Central memory CD8-positive, alpha-beta T cell (primary cell): ENCODE measurements at places on chromosomes 6 and 20.
A peak's percentile ranks its signal among the peaks of the same experiment; 100 is the strongest.

- H3K4me3 ChIP-seq: no peak overlapping the region
- peaks cover 9% of the 10 kb centered on the region for H3K4me1 ChIP-seq
Measured at GRCh38 chr20:24809606-24810005, 139.5 kb upstream of the CST7 start.

- H3K27ac ChIP-seq: no peak overlapping the region
- H3K4me3 ChIP-seq: no peak overlapping the region
- H3K27me3 ChIP-seq: peaks cover 63% of the 10 kb centered on the region
- no peak for DNase-seq
- no peaks in the 10 kb centered on the region for H3K36me3 ChIP-seq
- H3K4me1 ChIP-seq: no peaks in the 10 kb centered on the region
Measured at GRCh38 chr20:20993372-20993771, 112.8 kb downstream of the LINC00237 start.

GRCh38 chr20:444862-445426, 17.4 kb downstream of the TBC1D20 start:
- no peak for DNase-seq
- no peak overlapping the region for H3K27ac ChIP-seq
- no peaks in the 10 kb centered on the region for H3K27me3 ChIP-seq

GRCh38 chr6:10668126-10668917, 26.1 kb downstream of the C6orf52 start:
- H3K27me3 ChIP-seq: peaks cover 71% of the 10 kb centered on the region
- H3K4me3 ChIP-seq: no peak overlapping the region
- H3K36me3 ChIP-seq: no peaks in the 10 kb centered on the region

DNA sequence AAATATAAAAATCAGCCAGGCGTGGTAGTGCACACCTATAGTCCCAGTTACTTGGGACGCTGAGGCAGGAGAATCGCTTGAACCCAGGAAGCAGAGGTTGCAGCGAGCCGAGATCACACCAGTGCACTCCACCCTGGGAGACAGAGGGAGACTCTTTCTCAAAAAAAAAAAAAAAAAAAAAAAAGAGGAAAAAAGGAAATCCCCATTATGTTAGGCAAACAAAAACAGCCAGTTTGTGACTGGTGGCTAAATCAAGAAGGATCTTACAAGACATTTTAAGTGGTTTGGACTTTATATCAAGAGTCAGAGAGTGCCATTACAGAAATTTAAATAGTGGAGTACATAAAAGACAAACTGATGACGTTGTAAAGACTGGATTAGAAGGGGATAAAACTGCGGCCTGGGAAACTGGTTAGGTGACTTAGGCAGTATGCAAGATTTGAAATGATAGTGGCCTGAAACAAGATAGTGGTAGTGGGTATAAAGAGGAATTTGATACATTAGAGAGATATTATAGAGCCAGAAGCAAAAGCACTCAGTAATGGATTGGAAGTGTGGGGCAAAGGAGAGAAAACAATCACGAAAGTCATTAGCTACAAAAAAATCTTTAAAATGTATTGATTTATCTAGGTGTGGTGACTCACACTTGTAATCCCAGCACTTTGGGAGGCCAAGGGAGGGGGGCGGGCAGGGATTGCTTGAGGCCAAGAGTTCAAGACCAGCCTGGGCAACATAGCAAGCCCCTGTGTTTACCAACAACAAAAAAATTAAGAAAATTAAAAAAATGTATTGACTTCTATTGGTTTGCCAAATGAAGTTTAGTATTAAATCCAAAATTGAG, 1.7 kb upstream of the MYO6 start:
- peaks cover 10% of the 10 kb centered on the region for H3K27me3 ChIP-seq
- peaks cover 2% of the 10 kb centered on the region for H3K36me3 ChIP-seq
- peak overlapping the region; percentile 33 for H3K4me3 ChIP-seq
- DNase-seq: no peak
- H3K4me1 ChIP-seq: peaks cover 6% of the 10 kb centered on the region

DNA sequence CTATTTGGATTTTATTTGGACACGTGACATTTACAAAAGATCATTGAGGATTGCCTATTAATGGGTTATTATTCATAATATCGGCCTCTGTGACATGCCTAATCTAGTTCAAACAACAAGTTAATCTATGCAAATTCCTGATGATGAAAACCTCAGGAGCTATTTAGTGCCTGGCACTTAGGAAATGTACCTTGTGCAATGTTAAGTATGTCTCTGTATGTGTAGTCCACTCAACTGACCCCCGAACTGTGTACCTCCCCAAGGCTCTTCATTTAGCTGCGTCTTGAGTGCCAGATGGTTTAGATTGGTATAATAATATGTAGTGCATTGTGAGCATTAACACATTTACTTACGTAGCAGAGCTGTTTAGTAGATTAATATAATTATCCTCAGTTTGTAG, 6.9 kb downstream of the LAMA2 start:
- H3K27me3 ChIP-seq: peaks cover 12% of the 10 kb centered on the region
- H3K27ac ChIP-seq: no peak overlapping the region
- no peak for DNase-seq
- H3K36me3 ChIP-seq: no peaks in the 10 kb centered on the region

GRCh38 chr6:40398810-40399477, 188.2 kb downstream of the LRFN2 start:
- no peak overlapping the region for H3K27ac ChIP-seq
- H3K27me3 ChIP-seq: no peaks in the 10 kb centered on the region
- no peaks in the 10 kb centered on the region for H3K4me1 ChIP-seq
- H3K4me3 ChIP-seq: no peak overlapping the region

DNA sequence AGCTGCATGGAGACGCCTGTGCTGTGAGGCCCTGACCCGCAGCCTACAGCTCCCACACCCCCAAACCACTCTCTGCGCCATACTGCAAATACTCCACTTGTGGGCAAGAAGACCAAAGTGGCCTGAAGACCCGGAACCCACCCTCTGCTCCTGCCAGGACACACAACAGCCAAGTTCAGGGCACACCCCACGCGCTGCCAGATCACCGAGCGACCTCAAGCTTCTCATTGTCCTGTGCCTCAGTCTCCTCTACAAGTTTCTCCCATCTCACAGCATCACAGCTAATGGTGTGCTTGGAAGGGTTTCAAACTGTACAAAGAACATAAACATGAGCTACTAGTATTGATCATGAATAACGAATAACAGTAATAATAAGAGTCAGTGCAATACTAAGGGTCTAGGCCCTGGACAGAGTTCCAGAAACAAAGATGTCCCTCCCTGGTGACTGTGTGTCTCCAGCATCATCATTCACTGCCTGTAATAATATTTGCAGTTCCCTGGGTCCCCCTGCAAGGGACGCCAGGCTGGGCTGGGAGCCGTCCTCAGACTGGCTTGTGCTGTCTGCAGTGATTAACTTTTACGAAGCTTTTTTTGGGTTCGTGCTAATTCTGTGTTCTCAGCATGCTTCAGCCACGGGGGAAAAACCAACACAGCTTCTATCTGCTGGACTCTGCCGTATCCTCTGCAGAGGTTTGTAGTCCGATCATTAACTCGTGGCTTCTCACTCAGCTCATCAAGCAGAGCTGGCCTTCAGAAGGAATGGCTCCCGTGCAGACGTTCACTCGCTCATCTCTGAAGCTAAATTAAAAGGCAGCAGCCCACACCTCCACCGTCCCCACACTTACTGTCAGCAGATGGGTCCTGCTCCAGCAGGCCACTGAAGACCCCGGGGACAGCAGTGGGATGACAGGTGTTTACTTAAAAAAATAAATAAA, 81.6 kb upstream of the MPC1 start:
- H3K27ac ChIP-seq: no peak overlapping the region
- no peak for DNase-seq
- no peaks in the 10 kb centered on the region for H3K27me3 ChIP-seq
- H3K4me1 ChIP-seq: peaks cover 19% of the 10 kb centered on the region
- no peak overlapping the region for H3K4me3 ChIP-seq
- H3K36me3 ChIP-seq: no peaks in the 10 kb centered on the region

DNA sequence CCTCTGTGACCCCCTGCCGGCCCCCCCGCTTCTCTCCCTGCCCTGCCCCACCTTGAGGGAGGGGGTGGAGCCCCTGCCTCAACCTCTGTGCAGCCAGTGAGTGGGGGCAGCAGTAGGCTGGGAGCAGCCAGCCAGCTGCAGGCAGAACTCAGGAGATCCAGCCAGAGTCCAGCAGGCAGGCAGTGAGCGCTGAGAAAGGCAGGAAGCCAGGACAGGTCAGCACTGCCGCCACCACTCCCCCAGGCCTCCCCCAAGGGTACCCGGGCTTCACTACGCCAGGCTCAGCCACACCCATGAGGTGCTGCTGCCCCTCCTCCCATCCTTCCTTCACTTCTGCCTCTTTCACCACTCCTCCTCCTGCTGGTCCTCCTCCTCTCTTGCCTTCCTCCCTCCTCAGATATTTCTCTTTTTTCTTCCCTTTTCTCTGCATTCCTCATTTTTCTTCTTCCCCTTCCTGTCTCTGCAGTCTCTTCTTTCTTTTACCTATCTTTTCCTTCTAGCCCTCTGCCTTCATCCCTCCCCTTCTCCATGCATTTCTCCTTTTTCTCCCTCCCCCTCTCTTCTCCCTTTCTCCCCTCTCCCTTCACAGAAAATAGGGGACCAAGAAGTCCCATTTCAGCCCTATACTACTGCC, 11.5 kb downstream of the TMEM63B start:
- DNase-seq: no peak
- no peaks in the 10 kb centered on the region for H3K27me3 ChIP-seq
- peaks cover 27% of the 10 kb centered on the region for H3K36me3 ChIP-seq
- no peak overlapping the region for H3K4me3 ChIP-seq
- H3K4me1 ChIP-seq: peaks cover 13% of the 10 kb centered on the region

DNA sequence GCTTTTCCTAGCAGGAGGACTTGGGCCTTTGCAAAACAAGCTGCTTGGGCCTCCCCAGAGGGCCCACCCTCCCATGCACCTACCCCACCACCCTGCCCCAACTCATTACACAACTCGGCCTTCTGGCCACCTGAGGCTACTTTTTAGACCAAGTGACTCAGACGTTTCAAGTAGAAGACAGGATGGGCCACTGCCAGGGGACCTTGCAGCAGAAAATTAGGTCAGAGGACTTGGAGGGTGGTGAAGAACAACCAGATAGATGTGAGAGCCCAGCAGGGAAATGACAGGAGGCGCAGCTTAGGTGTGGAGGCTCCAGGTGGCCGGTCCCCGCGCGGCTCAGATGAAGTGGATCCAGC, 1.4 kb downstream of the PPP1R3D start:
- H3K4me3 ChIP-seq: peak overlapping the region; percentile 98
- no peaks in the 10 kb centered on the region for H3K27me3 ChIP-seq
- peak overlapping the region; percentile 67 for H3K27ac ChIP-seq
- peaks cover 25% of the 10 kb centered on the region for H3K36me3 ChIP-seq
- peaks cover 22% of the 10 kb centered on the region for H3K4me1 ChIP-seq

DNA sequence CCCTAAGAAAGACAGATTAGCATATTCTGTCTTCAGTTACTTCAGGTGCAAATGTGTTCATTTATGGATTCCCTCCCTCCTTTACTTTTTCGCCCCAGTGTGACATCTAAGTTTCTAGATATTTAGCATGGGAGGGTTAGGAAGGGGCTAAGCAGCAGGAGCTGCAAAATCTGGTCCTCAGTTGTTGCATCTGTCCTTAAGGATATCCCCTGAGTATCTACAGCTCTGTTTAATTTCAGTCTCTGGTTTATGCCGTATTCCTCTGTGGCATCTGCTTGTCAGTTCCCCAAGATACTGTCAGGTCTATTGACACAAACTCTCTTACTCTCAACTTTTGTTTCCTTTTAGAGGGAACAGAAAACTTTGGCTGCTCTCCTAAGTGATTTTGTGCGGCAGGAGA, 754.6 kb upstream of the MAP3K7 start:
- H3K4me3 ChIP-seq: no peak overlapping the region
- H3K4me1 ChIP-seq: no peaks in the 10 kb centered on the region
- H3K27me3 ChIP-seq: no peaks in the 10 kb centered on the region
- no peak for DNase-seq
- H3K36me3 ChIP-seq: no peaks in the 10 kb centered on the region

DNA sequence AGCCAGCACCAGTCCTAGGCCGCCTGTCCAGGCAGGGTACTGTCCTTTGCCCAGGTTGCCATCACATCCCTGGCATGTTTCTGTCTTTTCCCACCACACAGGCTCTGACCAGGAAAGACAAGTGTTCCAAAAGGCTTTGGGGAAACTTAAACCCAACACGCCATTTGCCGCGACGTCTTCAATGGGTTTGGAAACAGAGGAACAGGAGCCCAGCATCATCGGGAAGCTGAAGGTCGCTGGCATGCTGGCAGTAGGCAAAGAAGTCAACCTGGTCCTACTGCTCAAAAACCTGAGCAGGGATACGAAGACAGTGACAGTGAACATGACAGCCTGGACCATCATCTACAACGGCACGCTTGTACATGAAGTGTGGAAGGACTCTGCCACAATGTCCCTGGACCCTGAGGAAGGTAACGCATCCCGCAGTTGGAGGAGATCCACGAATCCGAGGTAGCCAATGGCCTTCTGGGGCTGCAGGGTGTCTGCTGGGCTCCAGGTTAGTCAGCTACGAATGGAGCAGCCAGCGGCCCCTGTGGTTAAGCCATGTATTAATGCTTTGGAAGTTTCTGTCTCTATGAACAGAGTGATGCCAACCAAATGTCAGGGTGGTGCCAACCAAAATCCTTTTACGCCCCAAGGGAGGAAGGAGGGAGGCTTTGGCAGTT, 36.2 kb downstream of the TGM3 start:
- H3K4me3 ChIP-seq: no peak overlapping the region
- H3K4me1 ChIP-seq: no peaks in the 10 kb centered on the region
- no peak for DNase-seq
- no peaks in the 10 kb centered on the region for H3K36me3 ChIP-seq
- H3K27ac ChIP-seq: no peak overlapping the region

- peaks cover 17% of the 10 kb centered on the region for H3K36me3 ChIP-seq
- no peaks in the 10 kb centered on the region for H3K27me3 ChIP-seq
- peaks cover 56% of the 10 kb centered on the region for H3K4me1 ChIP-seq
- no peak overlapping the region for H3K27ac ChIP-seq
- H3K4me3 ChIP-seq: no peak overlapping the region
Measured at GRCh38 chr20:5140195-5140594, 13.4 kb downstream of the CDS2 start.

GRCh38 chr6:40523505-40524172, 63.5 kb downstream of the LRFN2 start:
- peaks cover 9% of the 10 kb centered on the region for H3K4me1 ChIP-seq
- no peak for DNase-seq

- no peaks in the 10 kb centered on the region for H3K4me1 ChIP-seq
- H3K27me3 ChIP-seq: no peaks in the 10 kb centered on the region
- DNase-seq: no peak
- H3K4me3 ChIP-seq: no peak overlapping the region
Measured at GRCh38 chr6:117352466-117353081, 73.2 kb downstream of the ROS1 start.

DNA sequence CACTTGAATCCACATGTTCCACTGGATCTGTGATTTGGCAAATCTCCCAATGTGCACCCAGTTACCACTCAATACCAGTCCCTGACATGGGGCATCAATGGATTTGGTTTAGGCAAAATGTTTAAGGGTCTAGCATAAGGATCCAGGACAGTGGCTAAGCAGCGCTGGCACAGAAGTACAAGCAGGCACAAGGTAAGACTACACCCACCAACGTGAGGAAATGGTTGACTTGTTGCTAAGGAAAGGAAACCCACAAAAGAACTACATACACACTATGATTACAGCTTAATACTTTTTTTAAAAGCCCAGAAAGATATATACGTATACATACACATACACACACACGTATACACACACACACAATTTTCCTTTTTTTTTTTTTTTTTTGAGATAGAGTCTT, 79.0 kb downstream of the DNAAF9 start:
- peaks cover 5% of the 10 kb centered on the region for H3K36me3 ChIP-seq
- H3K4me3 ChIP-seq: no peak overlapping the region
- DNase-seq: no peak
- peaks cover 8% of the 10 kb centered on the region for H3K4me1 ChIP-seq
- no peaks in the 10 kb centered on the region for H3K27me3 ChIP-seq
- no peak overlapping the region for H3K27ac ChIP-seq
